Esophagus squamous epithelium (tissue), 5 donors: ENCODE measurements at places on chromosomes 3 and 15. TPM values are rescaled to one million over a fixed set of nuclear protein-coding genes. Genes with fewer than 3 reads are reported as not detected.

The C15orf61 gene
- total RNA-seq, result 9.0 TPM

The LRRC31 gene
- total RNA-seq, result not detected

The TTC23 gene
- 12.1 TPM for total RNA-seq

- peaks cover 48% of the 10 kb centered on the region for H3K27me3 ChIP-seq
- H3K36me3 ChIP-seq, result no peaks in the 10 kb centered on the region
- peak overlapping the region; percentile 72 for H3K4me3 ChIP-seq
- H3K4me1 ChIP-seq, result peaks cover 55% of the 10 kb centered on the region
- DNase-seq, result no peak
- peak overlapping the region; percentile 84 for H3K27ac ChIP-seq
These were observed 317 bp downstream of the ROBO2 start for GRCh38 chr3:77040216-77040615.

GRCh38 chr3:161644891-161645635 is 148.5 kb downstream of the OTOL1 start:
- no peaks in the 10 kb centered on the region for H3K36me3 ChIP-seq
- H3K27ac ChIP-seq, result no peak overlapping the region
- no peaks in the 10 kb centered on the region for H3K27me3 ChIP-seq
- no peak overlapping the region for H3K4me3 ChIP-seq
